ENCODE measurements at places on chromosomes 11 and 22. TPM values are rescaled to one million over a fixed set of nuclear protein-coding genes. Genes with fewer than 3 reads are reported as not detected.

Gene KRTAP5-2
- total RNA-seq, result not detected

Gene PRR33
- total RNA-seq, result not detected

Gene ZFTA
- 4.7 TPM for total RNA-seq

Gene TAF6L
- 13.4 TPM for total RNA-seq

Gene GAL
- total RNA-seq, result 2.2 TPM

Gene XNDC1N
- 9.7 TPM for total RNA-seq

Gene HBB
- not detected for total RNA-seq

Gene OR52H1
- total RNA-seq, result not detected

Gene BIK
- total RNA-seq, result 2.0 TPM

Gene KRTAP5-9
- not detected for total RNA-seq

Gene KCNJ11
- not detected for total RNA-seq

Gene LRRC32
- total RNA-seq, result not detected

Gene SLC22A24
- total RNA-seq, result not detected

Gene CDPF1
- total RNA-seq, result 8.5 TPM

Gene CFAP300
- total RNA-seq, result 4.3 TPM

Gene ZNF214
- 5.2 TPM for total RNA-seq

Gene ROM1
- total RNA-seq, result 2.3 TPM

Gene ADM2
- total RNA-seq, result 21.2 TPM

Gene HBG2
- not detected for total RNA-seq

Gene PATE4
- not detected for total RNA-seq

Gene CRYBB3
- not detected for total RNA-seq

Gene BAIAP2L2
- total RNA-seq, result 2.2 TPM

Gene NXPE2
- not detected for total RNA-seq

Gene CYB5R2
- 23.6 TPM for total RNA-seq

Gene SLCO2B1
- not detected for total RNA-seq

Gene NCR3LG1
- total RNA-seq, result 8.7 TPM

Gene ANO5
- under 0.01 TPM for total RNA-seq

Gene GPR152
- total RNA-seq, result not detected

Gene ANGPTL5
- not detected for total RNA-seq

Gene SLC6A5
- not detected for total RNA-seq

Gene CCDC87
- 0.31 TPM for total RNA-seq

Gene DDIAS
- total RNA-seq, result 1.3 TPM

Gene F2
- not detected for total RNA-seq

Gene EMID1
- 0.67 TPM for total RNA-seq

Gene DLG2
- total RNA-seq, result 0.92 TPM

Gene NELL1
- not detected for total RNA-seq

Gene CHRM1
- total RNA-seq, result not detected

Gene OR8G1
- not detected for total RNA-seq

Gene TUBA8
- total RNA-seq, result 0.40 TPM

Gene MAPK8IP2
- total RNA-seq, result 2.5 TPM

Gene HOATZ
- not detected for total RNA-seq

Gene APOA1
- total RNA-seq, result not detected

Gene C1QTNF5
- not detected for total RNA-seq

Gene NEFH
- 0.07 TPM for total RNA-seq

Gene OR56A1
- total RNA-seq, result not detected

Gene RIMBP3B
- total RNA-seq, result not detected

Gene TXN2
- 34.7 TPM for total RNA-seq

Gene SPTBN2
- total RNA-seq, result 57.2 TPM

Gene MPPED2
- not detected for total RNA-seq

Gene C11orf91
- 4.8 TPM for total RNA-seq

Gene TNKS1BP1
- total RNA-seq, result 195 TPM

Gene SLC29A2
- total RNA-seq, result 5.9 TPM

Gene BBS1
- total RNA-seq, result 20.3 TPM

Gene KDM2A
- 41.8 TPM for total RNA-seq

Gene RAB36
- total RNA-seq, result 8.7 TPM

Measured in mammary epithelial cell (primary cell).